ENCODE measurements at places on chromosomes 1 and 21.
A peak's percentile ranks its signal among the peaks of the same experiment; 100 is the strongest.

- DNase-seq, result no peak
These were observed 690.4 kb downstream of the USP25 start for GRCh38 chr21:16420031-16420724.

- no peak for DNase-seq
These were observed 53.4 kb downstream of the ATP1A1 start for GRCh38 chr1:116426401-116426800.

DNA sequence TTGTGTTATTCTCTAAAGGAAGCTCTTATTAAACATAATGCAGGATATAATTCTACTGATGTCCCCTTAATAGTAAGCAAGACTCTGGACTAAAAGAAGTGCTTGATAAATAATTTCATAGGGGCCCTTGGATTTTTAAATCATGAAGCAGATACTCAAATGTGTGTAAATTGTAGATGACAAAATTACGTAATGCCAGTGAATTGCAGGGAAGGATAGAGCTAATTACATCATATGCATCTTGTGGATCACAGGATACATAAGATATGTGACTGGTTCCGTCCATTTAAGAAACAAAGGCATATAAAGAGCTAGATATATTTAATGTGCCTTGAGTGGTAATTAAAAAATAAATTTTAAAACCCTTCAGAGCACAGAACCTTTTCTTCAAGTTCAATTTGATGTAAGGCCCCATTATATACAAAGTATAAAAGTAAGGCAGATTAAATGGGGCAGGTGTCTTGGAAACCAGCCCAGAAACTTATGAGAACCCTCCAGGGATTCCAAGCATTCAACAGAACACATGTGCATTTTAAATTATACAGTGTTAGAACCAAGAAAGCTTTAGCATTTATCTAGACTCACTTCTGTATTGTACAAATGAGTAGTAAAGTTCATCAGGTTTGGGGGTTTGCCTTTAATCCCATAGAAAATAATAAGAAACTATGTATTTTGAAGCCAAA is 190.4 kb downstream of the NCAM2 start:
- DNase-seq, result peak; percentile 21

- no peak for DNase-seq
These were observed 194.9 kb downstream of the HIVEP3 start for GRCh38 chr1:41723786-41724185.

GRCh38 chr1:176558561-176558960 is 95.6 kb downstream of the PAPPA2 start:
- DNase-seq, result no peak
